Dermis microvascular lymphatic vessel endothelial cell (primary cell): ENCODE measurements at places on chromosomes 7 and 10. TPM values are rescaled to one million over a fixed set of nuclear protein-coding genes. Genes with fewer than 3 reads are reported as not detected.

The PGAM2 gene
- not detected in 2 replicates for total RNA-seq

The PLEKHS1 gene
- not detected in 2 replicates for total RNA-seq

The RNLS gene
- 0.39 and 1.4 TPM in 2 replicates for total RNA-seq

The MUC12 gene
- total RNA-seq, result not detected in 2 replicates

The RBP3 gene
- not detected in 2 replicates for total RNA-seq

- no peak for DNase-seq
These were observed 41.1 kb downstream of the ASZ1 start for GRCh38 chr7:117386110-117386706.

DNA sequence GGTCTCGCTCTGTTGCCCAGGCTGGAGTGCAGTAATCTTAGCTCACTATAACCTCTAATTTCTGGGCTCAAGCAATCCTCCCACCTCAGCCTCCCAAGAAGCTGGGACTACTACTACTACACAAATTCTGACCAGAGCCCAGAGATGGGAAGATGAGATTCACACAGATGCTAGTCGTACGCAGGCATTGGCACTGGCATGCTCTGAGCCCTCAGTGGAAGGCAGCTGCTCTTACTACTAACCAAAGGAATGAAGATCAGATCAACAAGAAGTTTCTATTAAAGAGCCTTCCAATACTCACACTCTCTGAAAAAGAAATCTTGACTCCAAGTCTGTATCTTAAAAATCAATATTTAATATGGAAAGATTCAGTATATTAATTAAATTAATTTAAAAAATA is 10.7 kb downstream of the GDF2 start:
- no peak for DNase-seq

GRCh38 chr10:122495406-122496340 is 34.3 kb downstream of the HTRA1 start:
- DNase-seq, result no peak

GRCh38 chr10:99905971-99906370 is 103.8 kb downstream of the DNMBP start:
- DNase-seq, result no peak

DNA sequence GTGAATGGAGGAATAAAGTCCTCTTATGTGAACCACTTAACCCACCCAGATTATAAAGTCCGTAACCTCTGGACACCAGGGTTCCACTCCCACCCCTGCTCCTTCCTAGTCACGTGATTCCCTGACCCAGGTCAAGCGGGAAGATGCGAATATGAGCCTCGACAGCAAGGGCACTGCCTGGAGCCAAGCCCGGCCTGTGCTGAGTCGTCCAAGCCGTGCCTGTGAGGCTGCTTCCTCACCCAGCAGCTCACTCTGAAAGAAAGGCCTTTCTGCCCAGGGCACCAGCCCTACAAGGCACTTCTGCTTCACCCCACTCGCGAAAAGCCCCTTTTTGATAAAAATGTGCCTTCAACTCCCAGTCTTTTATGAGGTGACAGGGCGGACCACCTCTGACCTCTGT is 85.8 kb downstream of the CYTH3 start:
- DNase-seq, result no peak

DNA sequence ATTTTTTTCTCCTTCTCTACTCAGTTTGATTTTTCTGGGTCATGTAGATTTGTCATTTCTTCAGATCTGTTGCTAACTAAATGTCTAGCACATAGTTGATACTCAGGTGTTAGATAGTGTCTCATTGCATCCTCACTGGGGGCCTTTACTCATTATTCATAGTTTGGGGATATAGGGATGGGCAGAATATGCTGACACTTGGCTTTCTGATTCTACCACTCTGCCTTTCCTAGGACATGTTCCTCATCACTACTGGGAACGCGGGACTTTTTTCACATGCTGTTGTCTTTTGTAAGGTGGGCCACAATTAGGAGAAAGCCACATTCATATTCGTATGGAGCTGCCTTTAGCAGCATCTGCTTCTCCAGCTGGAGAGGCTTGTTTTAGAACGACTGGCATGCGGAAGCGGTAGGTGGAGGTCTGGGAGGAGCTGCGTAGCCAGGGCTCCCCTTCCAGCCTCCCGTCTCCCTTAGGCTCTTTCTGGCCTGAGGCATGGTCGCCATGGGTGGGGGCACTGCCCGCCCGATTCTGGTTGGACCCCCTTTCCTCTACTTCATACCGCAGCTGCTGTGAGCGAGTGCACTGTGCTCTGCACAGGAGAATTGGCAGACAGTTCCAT is 78.8 kb downstream of the SND1 start:
- DNase-seq, result no peak
